ENCODE measurements at places on chromosomes 7 and 10. TPM values are rescaled to one million over a fixed set of nuclear protein-coding genes. Genes with fewer than 3 reads are reported as not detected.
A peak's percentile ranks its signal among the peaks of the same experiment; 100 is the strongest.

Gene KIF11
- total RNA-seq = 55.2 TPM

Gene ACBD7
- 1.8 TPM for total RNA-seq

Gene GRID1
- not detected for total RNA-seq

Gene LIPN
- not detected for total RNA-seq

Gene CCDC126
- 11.8 TPM for total RNA-seq

Gene RSPH10B2
- 0.14 TPM for total RNA-seq

Gene CHCHD2
- 354 TPM for total RNA-seq

DNA sequence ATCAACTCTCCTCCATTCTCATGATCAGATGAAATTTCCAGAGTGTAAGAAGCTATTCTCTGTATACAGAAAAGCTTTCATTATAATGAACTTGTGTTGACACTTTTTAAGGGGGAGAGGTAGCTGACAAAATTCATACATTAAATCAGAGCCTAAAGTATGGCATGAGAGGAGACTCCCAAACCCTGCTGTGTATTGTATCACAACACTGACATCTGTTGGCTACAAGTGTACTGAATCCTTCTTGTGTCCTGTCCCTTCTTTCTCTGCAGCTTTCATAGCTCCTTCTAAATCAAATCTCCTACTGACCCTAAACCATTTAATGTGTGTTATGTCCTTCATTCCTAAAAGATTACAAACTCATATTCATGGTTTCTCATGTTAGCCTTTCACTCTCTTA lies 70.9 kb downstream of the GCC1 start:
- H3K27ac ChIP-seq = no peak overlapping the region
- no peak for DNase-seq
- H3K4me3 ChIP-seq = no peak overlapping the region
- no peaks in the 10 kb centered on the region for H3K4me1 ChIP-seq

DNA sequence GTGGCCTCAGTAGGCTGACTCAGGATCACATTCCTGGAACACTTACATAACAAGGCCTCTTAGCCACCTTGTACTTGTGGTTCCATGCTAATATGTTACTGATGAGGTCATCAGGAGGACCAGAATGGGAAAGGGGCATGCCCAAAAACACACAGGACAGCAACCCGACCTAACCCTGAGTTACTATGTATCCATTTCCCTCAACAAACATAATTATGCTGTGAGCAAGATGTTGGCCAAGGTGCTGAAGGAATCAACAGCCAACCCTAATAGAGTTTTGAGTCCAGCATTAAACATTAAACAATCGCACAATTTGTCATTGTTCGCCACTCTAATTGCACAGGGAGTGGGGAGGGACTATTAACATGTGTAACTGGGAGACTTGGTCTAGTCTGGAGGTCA lies 129.4 kb downstream of the PLPP4 start:
- no peak overlapping the region for H3K27ac ChIP-seq
- no peaks in the 10 kb centered on the region for H3K36me3 ChIP-seq
- peaks cover 2% of the 10 kb centered on the region for H3K27me3 ChIP-seq

- H3K27ac ChIP-seq = no peak overlapping the region
- no peak for DNase-seq
- H3K4me3 ChIP-seq = no peak overlapping the region
- H3K36me3 ChIP-seq = no peaks in the 10 kb centered on the region
Measured at GRCh38 chr10:72013202-72013945, 49.2 kb downstream of the CHST3 start.

DNA sequence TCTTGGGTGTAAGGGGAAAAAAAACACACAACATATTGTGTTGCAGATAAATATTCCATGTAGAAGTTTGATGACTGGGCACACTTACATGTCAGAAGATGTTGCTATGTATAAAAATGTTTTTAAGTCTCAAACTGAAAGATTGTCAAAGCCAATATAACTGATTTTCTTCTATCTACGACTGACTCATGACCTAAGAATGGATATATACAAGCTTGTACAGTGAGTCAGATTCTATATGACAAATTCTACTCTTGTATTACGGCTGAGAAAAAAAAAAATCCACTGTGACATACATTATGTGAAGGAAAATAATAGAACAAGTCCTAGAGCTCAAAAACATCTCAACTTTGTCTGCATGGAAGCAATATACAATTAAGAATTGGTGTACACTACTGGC lies 343.0 kb upstream of the PCDH15 start:
- no peaks in the 10 kb centered on the region for H3K36me3 ChIP-seq
- H3K4me1 ChIP-seq = no peaks in the 10 kb centered on the region
- no peak for DNase-seq
- no peak overlapping the region for H3K27ac ChIP-seq
- H3K4me3 ChIP-seq = no peak overlapping the region
- H3K27me3 ChIP-seq = no peaks in the 10 kb centered on the region

DNA sequence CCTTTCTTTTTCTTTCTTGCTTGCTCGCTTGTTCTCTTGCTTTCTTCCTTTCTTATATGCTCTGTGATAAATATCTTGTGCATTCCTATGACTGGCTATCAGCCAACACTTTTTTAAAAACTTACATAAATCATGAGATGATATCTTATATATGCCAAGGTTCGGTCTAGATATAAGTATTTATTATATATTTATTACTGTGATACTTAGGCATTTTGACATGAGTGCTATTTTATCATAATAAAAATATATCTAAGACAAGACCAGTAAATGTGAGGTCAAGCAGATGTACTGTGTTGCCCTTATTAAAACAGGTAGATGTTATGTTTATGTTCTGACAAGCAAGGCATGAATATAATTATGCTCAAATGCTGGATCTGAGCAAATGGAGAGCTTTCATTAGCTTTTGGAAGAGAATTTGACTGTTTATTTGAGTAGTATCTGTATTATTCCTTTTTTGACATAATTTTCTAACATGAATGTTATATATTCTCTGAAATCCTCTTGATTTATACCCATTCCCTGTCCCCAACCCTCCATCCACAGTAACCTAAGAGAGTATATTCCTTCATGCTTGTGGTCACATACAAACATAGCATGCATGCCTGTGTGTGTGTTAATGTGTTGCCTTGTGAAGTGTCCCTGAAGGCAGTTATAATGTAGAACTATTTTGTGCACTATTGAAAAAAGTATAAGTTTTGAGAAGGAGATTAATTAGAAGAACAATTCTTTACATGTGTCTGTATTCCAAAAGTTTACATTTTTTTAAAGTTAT lies 158.0 kb downstream of the HDAC9 start:
- no peaks in the 10 kb centered on the region for H3K27me3 ChIP-seq
- no peaks in the 10 kb centered on the region for H3K36me3 ChIP-seq
- no peak overlapping the region for H3K27ac ChIP-seq
- DNase-seq = no peak
- H3K4me3 ChIP-seq = no peak overlapping the region

DNA sequence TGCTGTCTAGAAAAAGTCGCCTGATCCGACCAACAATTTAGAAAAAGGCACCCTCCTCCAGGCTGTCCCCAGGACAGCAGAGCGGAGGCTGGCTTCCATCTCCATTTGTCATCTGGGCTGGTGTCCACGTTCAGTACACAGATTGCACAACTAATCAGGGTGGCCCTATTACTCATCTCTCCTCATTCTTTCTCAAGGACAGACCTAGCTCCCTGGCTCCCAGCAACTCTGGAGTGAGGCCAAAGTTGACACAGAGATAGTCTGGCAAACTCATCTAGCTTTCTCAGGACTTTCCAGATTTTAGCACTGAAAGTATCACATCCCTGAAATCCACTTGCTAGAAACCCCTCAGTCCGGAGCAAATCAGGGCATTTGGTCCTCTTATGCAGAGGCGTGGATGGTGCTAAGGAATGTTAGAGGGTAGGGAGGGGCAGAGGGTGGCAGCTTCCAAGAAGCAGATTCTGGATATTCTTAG lies 75.1 kb downstream of the DNAH11 start:
- no peak overlapping the region for H3K4me3 ChIP-seq
- DNase-seq = no peak
- H3K27ac ChIP-seq = no peak overlapping the region

- peak; percentile 57 for DNase-seq
- H3K27me3 ChIP-seq = no peaks in the 10 kb centered on the region
- peak overlapping the region; percentile 91 for H3K4me3 ChIP-seq
- H3K27ac ChIP-seq = peak overlapping the region; percentile 93
- H3K36me3 ChIP-seq = peaks cover 25% of the 10 kb centered on the region
Measured at GRCh38 chr10:103661198-103661950, 167.9 kb downstream of the NEURL1 start.

DNA sequence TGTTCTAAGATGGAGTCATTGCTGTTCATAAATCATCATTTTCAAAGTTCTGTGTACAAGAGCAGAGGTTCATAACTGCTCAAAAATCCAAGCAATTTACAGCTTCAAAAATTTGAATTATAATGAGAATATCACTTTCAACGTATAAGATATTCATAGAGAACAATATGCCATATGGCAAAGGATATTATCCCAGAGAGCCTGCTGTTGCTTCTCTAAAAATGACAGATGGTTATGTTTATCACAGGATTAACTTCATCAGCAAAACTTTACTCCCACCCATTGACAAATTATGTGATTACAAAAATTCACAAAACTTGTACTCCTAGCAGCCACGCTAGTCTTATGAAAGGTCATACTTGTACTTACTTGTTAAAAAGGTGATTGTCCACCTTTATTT lies 105.1 kb downstream of the PIP4K2A start:
- no peak for DNase-seq
- no peaks in the 10 kb centered on the region for H3K27me3 ChIP-seq
- H3K36me3 ChIP-seq = peaks cover 53% of the 10 kb centered on the region
- H3K4me1 ChIP-seq = peaks cover 76% of the 10 kb centered on the region

GRCh38 chr7:30886608-30887011 lies 25.0 kb upstream of the AQP1 start:
- H3K27ac ChIP-seq = no peak overlapping the region
- H3K27me3 ChIP-seq = no peaks in the 10 kb centered on the region
- no peaks in the 10 kb centered on the region for H3K36me3 ChIP-seq

- H3K36me3 ChIP-seq = no peaks in the 10 kb centered on the region
- H3K27me3 ChIP-seq = no peaks in the 10 kb centered on the region
- no peak overlapping the region for H3K4me3 ChIP-seq
- no peak for DNase-seq
- no peaks in the 10 kb centered on the region for H3K4me1 ChIP-seq
Measured at GRCh38 chr10:65313406-65313805, 1612.4 kb upstream of the LRRTM3 start.

DNA sequence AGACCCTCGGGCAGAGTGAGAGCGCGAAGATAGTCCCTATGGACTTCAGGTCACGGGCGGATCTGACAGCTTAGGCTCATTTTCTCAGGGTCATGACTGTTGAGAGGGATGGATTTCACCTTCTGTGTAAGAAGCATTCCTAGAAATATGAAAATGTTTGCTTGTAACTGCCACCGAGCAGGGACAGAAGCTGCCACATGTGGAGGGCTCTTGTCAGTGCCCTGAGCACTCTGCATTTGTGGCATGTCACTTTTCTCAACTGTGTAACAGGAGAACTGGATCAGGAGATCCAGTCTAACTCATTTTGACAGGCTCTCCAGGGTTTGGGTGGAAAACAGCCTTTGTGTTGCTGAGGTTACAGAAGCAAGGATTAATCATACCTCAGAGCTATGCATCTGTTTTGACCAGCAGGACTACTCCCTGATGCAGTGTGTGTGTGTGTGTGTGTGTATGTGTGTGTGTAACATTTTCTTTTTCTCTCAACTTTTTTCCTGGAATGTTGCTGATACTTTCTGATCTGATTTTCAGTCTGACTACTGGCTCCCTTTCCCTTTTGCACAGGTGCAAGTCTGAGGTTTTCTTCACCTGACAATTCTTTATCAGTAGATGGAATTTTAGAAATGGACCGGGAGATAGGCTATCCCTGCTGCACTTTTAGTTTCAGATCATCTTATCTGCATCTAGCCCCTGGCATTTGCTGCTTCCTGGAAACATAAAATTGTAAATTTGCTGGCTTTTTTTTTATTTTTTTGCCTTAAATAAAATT lies 183.3 kb downstream of the STK31 start:
- no peak for DNase-seq
- H3K4me1 ChIP-seq = peaks cover 28% of the 10 kb centered on the region
- peaks cover 39% of the 10 kb centered on the region for H3K27me3 ChIP-seq
- H3K4me3 ChIP-seq = peak overlapping the region; percentile 3
- H3K36me3 ChIP-seq = no peaks in the 10 kb centered on the region
- H3K27ac ChIP-seq = no peak overlapping the region

DNA sequence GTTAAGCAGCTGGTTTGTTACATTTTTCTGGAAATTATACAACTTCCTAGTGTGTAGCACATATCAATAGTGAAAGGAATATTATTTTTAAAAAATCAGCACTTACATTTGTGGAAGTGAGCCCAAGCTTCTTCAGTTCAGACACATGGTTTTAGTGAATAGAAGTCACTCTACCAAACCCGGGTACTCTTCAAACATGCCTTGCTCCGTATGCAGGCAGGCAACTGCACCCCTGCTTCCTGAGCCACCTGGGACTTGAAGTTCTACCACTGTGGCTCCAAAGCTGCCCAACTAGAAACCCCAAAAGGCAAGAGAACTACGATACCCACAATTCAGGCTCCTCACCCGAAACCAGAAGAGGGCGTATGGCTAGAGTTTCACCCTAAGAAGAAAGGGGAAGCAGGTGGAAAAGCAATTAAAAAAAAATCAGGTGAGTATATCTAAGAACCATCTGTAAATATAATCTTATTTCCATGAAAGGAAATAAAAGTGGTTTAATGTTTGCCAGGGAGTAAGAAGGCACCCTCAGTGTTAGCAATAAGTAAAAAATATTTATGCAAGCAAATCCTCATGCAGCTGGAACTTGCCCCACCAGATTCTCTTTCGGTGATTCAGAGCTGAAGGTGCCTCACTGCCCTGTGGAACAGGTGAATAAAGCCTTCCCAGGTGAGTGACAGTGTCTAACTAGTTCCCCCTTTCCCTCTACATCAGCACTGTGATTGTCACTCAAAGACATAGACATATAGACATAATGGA lies at the start of gene MACC1:
TSS of gene MACC1 (minus strand) at position 192 of the 756 bp plus-strand sequence. CDS start 55,522 bp downstream, outside the sequence.
- no peaks in the 10 kb centered on the region for H3K36me3 ChIP-seq
- H3K27me3 ChIP-seq = peaks cover 2% of the 10 kb centered on the region
- no peak within 1 kb of the TSS for H3K27ac ChIP-seq
- peak within 1 kb of the TSS; percentile 53 for H3K4me3 ChIP-seq
- H3K4me1 ChIP-seq = peaks cover 8% of the 10 kb centered on the region

DNA sequence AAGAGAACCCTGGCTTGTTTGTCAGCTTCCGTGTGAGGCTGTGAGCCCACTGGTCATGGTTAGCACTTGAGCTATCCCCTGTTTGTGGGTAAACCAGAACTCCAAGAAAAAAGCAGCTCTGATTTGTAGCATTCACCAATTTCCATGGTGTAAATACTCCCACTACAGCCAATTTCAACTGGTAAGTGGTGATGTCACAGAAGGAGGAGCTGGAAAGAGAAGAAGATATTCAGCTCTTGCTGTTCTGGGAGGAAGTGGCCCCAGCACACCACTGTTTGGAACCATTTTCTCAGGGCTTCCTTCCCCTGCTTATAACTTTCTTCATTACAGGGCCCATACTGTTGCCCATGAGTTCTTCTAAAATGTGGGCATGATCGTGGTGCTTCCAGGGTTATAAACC lies 500.1 kb upstream of the ZMIZ1 start:
- H3K4me1 ChIP-seq = peaks cover 2% of the 10 kb centered on the region
- no peak for DNase-seq
- no peak overlapping the region for H3K4me3 ChIP-seq
- H3K36me3 ChIP-seq = no peaks in the 10 kb centered on the region
- H3K27ac ChIP-seq = no peak overlapping the region

GRCh38 chr10:48366261-48366660 lies 59.8 kb downstream of the MAPK8 start:
- H3K4me3 ChIP-seq = no peak overlapping the region
- peaks cover 1% of the 10 kb centered on the region for H3K4me1 ChIP-seq
- no peak for DNase-seq
- no peaks in the 10 kb centered on the region for H3K27me3 ChIP-seq
- no peak overlapping the region for H3K27ac ChIP-seq

Measured in activated naive CD8-positive, alpha-beta T cell treated with anti-CD3 and anti-CD28 coated beads, Interleukin-2, amount 10 ng/mL, durations not matched to agents 7 days and 5 days (primary cell).